ENCODE measurements at places on chromosomes 16 and 17.

DNA sequence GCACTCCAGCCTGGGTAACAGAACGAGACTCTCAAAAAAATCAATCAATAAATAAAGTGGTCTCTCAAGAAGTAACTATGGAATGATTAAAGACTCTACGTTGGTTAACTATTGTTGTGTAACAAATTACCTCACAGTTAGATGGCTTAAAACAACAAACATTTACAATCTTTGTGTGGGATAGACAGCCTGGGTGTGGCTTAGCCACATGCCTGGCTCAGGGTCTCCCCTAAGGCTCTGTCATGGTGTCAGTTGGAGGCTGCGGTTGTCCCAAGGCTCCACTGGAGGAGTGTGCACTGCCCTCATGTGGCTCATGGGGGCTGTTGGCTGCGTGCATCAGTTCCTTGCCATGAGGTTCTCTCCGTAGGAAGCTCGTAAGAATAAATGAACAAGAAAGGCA lies 294.5 kb downstream of the SNX29 start:
- DNase-seq = no peak

DNA sequence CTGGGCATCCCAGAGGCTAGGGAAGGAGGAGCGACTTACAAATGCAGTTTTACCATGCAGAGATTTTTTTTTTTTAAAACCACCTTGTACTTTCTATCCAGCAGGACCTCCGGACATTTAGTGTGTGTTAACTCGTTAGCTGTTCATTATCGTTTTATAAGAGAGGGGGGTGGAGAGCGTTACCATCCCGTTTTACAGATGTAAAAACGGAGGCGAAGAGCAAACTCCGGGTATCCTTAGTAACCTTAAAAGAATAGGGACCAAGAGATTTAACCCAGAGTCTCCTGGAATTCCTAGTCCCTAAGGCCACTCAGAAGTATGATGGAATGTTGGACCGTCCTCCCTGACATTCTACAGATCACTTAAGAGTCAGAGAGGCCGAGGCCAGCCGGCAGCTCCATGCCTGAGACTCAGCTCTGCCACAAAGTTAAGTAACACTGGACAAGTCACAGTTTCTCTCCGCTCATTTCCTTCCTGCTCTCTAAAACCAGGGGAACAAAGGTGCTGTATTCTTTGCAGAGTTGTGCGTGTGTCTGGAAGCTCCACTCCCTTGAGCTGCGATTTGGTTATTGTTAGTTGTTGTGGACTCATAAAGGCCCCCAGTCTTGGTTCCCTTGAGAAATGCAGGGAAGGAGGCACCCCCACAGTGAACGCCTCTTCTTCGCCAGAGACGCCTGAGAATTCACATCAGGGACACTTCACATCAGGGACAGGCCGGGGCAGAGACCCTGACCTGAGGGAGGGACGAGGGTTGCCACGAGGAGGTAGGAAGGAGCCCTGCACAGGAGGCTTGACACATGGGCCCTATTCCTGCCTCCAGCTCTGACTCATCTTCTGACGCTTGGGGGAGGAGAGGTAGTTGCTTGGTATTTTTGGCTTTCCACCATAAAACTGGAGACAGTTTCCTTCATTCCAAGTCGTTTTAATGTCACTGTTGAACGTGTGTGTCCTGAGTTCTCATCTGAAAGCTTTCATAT lies 1.2 kb downstream of the DUSP14 start:
- peak; percentile 64 for DNase-seq

DNA sequence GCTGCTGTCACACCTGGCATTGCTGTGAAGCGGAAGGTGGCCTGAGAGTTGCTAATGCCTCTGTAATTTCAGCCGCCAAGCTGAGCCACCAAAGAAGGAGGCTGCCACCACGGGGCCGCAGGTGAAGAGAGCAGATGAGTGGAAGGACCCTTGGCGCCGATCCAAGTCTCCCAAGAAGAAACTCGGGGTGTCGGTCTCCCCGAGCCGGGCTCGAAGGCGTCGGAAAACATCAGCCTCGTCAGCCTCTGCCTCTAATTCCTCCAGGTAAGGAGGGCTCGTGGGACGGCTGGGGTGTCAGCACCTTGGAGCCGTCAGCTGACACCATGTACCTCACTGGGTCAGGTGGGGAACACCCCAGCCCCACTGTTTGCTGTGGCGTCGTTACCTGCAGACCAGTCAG lies 16.2 kb upstream of the IL17C start:
- no peak for DNase-seq

DNA sequence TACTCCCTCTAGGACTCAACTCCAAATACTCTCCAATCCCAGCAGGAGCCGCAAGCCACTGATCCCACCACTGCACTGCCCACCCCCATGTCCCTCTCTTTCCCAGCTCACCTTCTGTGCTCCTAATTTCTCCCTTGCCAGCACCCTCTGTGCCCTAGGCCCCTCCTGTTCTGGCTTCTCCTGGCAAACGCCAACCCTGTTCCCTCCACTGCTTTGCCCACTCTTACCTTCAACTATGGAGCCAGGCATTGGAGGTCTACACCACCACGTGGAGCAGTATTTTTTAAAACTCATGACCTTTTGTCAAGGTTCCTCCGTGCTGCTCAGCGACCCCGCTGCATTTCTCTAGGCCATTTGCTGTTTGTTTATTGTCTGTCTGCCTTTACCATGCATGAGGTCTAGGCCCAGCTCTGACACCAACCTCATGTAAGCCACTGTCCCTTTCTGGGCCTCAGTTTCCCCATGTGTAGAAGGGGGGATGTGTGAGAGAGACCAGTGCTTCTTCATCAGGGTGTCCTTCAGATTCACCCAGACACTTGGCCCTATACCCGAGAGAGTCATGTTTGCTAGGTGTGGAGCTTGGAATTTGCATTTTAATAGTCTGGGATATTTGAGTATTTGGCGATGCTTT lies 4.6 kb downstream of the CCDC102A start:
- DNase-seq = no peak

DNA sequence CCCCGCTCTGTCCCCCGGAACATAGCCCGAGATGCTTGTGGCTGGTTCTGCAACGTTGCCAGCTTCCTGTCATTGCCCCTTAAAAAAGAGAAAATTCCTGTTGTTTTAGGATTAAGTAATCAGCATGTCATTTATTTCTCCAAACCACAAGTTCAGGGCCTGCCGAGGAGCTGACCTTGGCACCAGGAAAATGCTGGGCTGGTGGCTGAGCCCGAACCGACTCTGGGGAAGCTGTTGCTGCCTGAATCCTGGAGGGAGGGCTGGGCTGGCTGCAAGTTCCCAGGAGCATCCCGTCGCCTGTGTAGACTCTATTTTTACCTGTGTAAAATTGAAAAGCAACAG lies 130.9 kb upstream of the FOXF1 start:
- no peak for DNase-seq

GRCh38 chr17:3582915-3583314 lies 25.3 kb upstream of the TRPV3 start:
- DNase-seq = no peak

Measured in suppressor macrophage treated with lipopolysaccharide for 1 hour (primary cell).